Stimulated activated memory B cell treated with anti-CD40 and anti-IgM and Interleukin-4, amounts not matched to agents 10 μg/mL and 1 μg/mL and 100 μg/mL, for 72 hours (primary cell): ENCODE measurements at places on chromosomes 2 and 18.

DNA sequence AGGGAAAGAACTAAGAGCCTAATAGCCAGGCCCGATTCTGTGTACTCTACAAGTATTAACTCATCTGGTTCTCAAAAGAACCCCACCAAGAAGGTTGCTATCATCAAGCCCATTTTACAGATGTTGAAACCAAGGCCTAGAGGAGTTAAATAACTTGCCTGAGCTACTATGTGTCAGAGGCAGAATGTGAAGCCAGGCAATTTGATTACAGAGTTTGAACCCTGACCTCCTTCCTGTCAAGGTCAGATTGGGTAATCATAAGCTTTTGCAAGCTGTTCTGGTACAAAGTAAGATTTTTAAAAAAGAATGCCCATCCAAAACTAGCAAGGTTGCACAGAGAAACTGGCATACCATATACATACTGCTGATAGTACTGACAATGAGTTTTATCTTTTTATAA, 227.1 kb downstream of the HAUS1 start:
- ATAC-seq, result no peak

GRCh38 chr2:24682304-24682703, 110.9 kb downstream of the PTRHD1 start:
- no peak for ATAC-seq

GRCh38 chr2:66851449-66851872, 416.5 kb downstream of the MEIS1 start:
- ATAC-seq, result no peak

- ATAC-seq, result no peak
These were observed 54.9 kb downstream of the XRCC5 start for GRCh38 chr2:216164087-216164486.

DNA sequence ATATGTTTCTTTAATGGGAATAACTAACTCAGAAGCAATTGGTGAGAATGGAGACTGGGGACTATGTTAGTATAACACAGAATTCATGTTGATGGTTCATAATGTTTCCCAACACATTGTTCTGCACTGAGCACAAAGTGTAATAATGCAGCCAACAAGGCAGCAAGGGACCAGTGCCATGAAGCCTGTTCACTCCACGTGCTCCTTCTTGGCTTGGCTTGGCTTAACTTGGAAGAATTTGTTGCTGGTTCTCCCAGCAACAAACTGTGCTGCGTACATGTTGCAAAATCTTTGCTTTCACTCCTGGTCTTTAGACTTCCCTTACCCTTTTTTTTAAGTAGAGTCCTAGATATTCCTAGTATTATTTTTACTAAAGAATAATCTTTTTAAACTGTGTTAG, 129.7 kb downstream of the MAP3K20 start:
- no peak for ATAC-seq

- ATAC-seq, result no peak
These were observed 18.9 kb downstream of the KRTCAP3 start for GRCh38 chr2:27461118-27461517.

GRCh38 chr2:74760875-74761630, 72.9 kb upstream of the HK2 start:
- no peak for ATAC-seq

DNA sequence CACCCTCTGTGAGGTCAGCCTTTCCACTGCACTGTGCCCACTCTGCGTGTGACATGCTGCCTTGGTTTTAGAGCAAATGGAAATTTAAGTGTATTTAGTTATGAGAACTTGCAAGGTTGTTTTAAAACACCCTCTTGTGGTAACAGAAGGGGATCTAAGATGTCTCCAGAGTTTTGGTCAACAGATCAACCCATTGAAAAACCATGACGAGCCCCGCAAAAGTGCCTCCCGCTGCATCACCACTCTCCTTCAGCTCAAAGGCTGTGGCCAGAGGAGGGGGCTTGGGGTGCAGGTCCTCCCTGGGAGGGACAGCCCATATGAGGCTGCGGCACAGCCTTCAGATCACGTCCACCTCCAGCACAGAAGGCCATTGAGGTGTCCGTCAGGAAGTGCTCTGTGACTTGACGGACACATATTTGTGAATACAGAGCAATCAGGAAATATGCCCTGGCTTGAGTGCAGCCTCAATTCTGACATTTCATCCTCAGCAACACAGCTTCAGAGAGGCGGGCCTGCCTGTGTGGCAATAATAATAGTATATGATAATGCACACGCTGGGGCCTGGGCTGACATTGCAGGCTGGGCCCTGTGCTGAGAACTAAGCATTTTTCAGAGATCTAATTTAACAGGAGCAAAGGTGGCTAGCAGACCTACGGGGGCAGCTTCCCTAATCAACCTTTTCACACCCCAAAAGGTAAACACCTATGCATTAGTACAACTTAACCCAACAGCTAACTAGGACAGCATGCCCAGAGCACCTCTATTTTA, 213.9 kb downstream of the ANAPC1 start:
- ATAC-seq, result no peak

- no peak for ATAC-seq
These were observed 37.0 kb downstream of the RASGRP3 start for GRCh38 chr2:33513480-33513879.

- no peak for ATAC-seq
These were observed 216.5 kb downstream of the KLHL29 start for GRCh38 chr2:23601301-23601965.
